ENCODE measurements at places on chromosomes 7 and 10. TPM values are rescaled to one million over a fixed set of nuclear protein-coding genes. Genes with fewer than 3 reads are reported as not detected.

DNA sequence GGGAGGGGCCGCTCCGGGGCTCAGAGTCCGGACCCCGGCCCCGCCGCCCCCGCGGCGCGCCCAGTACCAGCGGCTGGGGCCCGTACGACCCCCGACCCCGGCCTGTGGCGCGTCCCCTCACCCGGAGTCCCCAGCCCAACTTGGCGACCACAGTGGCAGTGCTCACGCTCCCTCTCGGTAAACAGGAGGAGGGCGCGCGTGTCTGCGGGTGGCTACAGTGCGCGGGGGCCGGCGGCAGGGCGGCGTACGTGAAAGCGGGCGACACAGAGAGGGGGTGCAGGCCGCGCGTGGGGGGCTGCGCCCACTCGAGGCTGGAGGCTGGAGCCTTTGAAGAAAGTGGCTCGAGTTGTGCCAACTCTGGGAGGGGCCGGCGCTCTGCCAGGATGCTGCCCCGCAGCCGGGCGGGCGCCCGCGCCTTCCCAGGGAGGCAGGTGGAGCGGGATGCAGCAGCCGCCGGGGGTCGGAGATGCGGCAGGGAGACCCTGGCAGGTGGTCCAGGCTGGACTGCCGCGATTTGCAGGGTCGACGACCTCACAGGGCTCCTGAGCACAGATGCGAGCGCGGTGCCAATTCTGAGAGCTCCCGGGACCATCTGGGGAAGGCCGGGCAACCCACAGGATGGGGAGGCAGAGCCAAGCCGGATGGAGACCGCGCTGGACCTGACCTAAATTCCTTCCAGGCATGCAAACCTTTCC is 655 bp downstream of the PTPRE start:
- DNase-seq: no peak

GRCh38 chr10:61835069-61835945 is 66.2 kb upstream of the ARID5B start:
- peak; percentile 78 for DNase-seq

DNA sequence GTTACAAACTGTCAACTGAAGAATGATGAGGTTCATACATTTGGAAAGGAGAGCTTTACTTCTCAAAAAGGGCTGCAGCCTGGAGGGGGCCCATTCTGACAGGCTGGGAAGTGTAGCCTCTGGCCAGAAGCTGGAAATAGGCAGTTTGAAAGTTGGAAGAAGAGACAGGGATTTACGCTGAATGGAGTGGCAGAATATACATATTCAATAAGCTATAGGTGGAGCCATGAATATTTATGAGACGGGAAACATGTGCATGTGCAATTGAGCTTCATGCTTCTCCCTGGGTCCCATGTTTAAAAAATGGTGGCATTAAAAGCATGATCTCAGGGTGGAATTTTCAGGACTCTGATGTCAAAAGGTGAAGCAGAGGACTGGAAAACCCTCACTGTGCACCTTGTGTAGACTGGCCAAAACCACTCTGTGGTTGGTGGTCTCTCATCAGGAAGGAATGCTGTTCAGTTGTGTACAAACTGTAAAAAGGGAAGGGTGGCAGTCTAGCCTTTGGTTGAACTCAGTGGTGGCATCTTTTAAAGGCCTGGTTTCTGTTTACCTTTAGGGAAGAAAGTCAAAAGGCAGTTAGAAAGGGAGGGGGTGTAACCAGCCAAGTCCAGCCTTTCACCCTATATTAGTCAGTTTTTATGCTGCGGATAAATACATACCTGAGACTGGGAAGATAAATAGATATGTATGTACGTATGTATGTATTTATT is 7.2 kb upstream of the ACTR3B start:
- DNase-seq: no peak

DNA sequence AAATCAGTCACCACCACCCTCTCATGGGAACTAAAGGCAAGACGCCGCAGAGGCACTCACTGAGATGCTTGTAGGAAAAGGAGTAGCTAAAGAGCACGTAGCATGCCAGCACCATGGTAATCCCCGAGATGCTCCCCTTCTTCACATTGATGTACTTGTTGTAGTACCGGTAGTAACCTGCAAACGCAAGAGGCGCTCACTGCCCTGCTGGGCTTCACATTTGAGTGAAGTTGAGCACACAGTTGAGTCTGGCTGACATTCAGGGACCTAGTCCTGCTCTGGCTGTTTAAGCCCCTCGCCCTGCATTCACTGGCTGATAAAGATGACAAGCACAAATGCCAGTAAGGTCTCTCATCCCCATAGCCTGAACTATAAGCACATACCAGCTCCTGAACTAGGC is 6.9 kb downstream of the ATP5MF start:
- no peak for DNase-seq

The NEUROG3 gene
- total RNA-seq: not detected

The LLCFC1 gene
- total RNA-seq: not detected

Measured in IMR-90 (cell line).